Hair follicle dermal papilla cell (primary cell): ENCODE measurements at places on chromosomes 11 and 22. TPM values are rescaled to one million over a fixed set of nuclear protein-coding genes. Genes with fewer than 3 reads are reported as not detected.

The PRG2 gene
- total RNA-seq = not detected in 2 replicates

The IFITM10 gene
- total RNA-seq = 0.65 and 1.2 TPM in 2 replicates

The UCP3 gene
- total RNA-seq = 0.16 and 0.36 TPM in 2 replicates

The DESI1 gene
- 19.0 and 21.3 TPM in 2 replicates for total RNA-seq

The POU2AF2 gene
- total RNA-seq = not detected in 2 replicates

The C11orf42 gene
- 0.16 TPM in 1 of 2 replicates, not detected in the other for total RNA-seq

The FXYD2 gene
- not detected in 2 replicates for total RNA-seq
